ENCODE measurements at places on chromosomes 12 and 14. TPM values are rescaled to one million over a fixed set of nuclear protein-coding genes. Genes with fewer than 3 reads are reported as not detected.
A peak's percentile ranks its signal among the peaks of the same experiment; 100 is the strongest.

The PELI2 gene
- total RNA-seq, result 11.7 TPM

The SLCO1B1 gene
- not detected for total RNA-seq

The ZNF891 gene
- 5.8 TPM for total RNA-seq

The RPL6 gene
- 1,041 TPM for total RNA-seq

The LRTM2 gene
- total RNA-seq, result not detected

The RIMBP2 gene
- 0.11 TPM for total RNA-seq

The CSRNP2 gene
- 21.3 TPM for total RNA-seq

The EML5 gene
- 6.8 TPM for total RNA-seq

The PLXNC1 gene
- total RNA-seq, result 4.6 TPM

The LIN52 gene
- total RNA-seq, result 9.0 TPM

The KRT83 gene
- total RNA-seq, result 0.40 TPM

The SIX1 gene
- total RNA-seq, result 3.6 TPM

The KRT74 gene
- not detected for total RNA-seq

- H3K27ac ChIP-seq, result peak overlapping the region; percentile 97
- no peaks in the 10 kb centered on the region for H3K36me3 ChIP-seq
- no peaks in the 10 kb centered on the region for H3K27me3 ChIP-seq
- peak overlapping the region; percentile 85 for H3K4me3 ChIP-seq
- no peak for DNase-seq
These were observed 1.0 kb downstream of the FGFR1OP2 start for GRCh38 chr12:26939192-26939832.

GRCh38 chr12:112848972-112849371 is 57.4 kb downstream of the RPH3A start:
- DNase-seq, result no peak
- H3K27me3 ChIP-seq, result no peaks in the 10 kb centered on the region
- no peak overlapping the region for H3K4me3 ChIP-seq
- H3K4me1 ChIP-seq, result no peaks in the 10 kb centered on the region

- H3K27ac ChIP-seq, result no peak overlapping the region
- no peaks in the 10 kb centered on the region for H3K36me3 ChIP-seq
- H3K4me1 ChIP-seq, result no peaks in the 10 kb centered on the region
- no peak for DNase-seq
These were observed 843.2 kb downstream of the GALC start for GRCh38 chr14:87149583-87150354.

DNA sequence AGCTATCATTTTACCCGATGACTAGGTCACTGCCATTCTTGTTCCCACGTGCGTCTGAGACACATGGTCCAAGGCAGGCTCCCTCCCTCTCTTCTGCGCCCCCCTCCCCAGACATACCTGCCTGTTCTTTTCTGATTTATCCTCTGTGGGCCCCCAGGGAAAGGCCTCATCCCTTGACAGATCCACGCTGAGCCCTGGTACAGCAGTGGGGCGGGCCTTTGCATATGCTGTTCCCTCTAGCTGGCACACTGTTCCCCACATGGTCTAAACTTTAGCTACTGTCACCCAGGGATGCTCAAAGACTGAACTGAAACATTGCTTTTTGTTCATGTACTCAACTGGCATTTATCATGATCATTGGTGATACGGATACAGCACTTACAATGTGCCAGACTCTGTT is 122.5 kb downstream of the SCARB1 start:
- no peaks in the 10 kb centered on the region for H3K27me3 ChIP-seq
- no peak overlapping the region for H3K27ac ChIP-seq
- no peak overlapping the region for H3K4me3 ChIP-seq

- no peak overlapping the region for H3K27ac ChIP-seq
- DNase-seq, result no peak
- H3K36me3 ChIP-seq, result no peaks in the 10 kb centered on the region
- no peaks in the 10 kb centered on the region for H3K4me1 ChIP-seq
These were observed 131.8 kb downstream of the NPAS3 start for GRCh38 chr14:33070475-33070874.

DNA sequence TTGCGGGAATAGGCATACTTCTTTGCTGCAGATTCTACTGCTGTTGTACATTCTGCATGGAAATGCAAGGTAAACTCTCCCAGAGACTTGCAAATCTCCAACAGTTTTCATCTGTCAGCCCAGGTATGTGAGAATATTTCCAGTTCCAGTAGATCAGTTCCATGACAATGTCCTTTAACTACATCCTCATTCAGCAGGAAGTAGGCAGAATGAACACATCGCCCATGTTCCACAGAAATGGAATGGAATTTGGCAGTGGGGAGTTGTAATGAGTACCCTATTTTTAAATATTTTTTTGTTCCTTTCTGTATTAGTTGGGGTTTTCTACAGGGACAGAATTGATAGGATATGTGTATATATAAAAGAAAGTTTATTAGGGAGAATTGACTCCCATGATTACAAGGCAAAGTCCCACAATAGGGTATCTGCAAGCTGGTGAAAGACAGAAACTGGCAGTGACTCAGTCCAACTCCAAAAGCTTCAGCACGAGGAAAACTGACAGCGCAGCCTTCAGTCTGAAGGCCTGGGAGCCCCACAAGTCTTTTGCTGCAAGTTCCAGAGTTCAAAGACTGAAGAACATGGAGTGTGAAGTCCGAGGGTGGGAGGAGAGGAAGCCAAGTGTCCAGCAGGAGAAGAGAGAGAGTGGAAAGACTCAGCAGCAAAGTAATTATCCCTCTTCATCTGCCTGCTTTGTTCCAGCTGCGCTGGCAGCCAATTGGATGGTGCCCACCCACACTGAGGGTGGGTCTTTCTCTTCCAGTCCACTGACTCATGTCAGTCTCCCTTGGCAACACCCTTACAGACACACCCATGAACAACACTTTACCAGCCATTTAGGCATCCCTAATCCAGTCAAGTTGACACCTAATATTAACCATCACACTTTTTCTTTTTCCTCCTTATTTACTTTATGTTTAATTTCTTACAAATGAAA is 110.4 kb upstream of the SCAF11 start:
- H3K27ac ChIP-seq, result no peak overlapping the region
- H3K27me3 ChIP-seq, result no peaks in the 10 kb centered on the region
- no peaks in the 10 kb centered on the region for H3K4me1 ChIP-seq
- no peak overlapping the region for H3K4me3 ChIP-seq
- DNase-seq, result no peak

- no peaks in the 10 kb centered on the region for H3K4me1 ChIP-seq
- DNase-seq, result no peak
- no peaks in the 10 kb centered on the region for H3K36me3 ChIP-seq
- H3K4me3 ChIP-seq, result no peak overlapping the region
These were observed 41.6 kb downstream of the ITPK1 start for GRCh38 chr14:93073910-93074769.

- no peaks in the 10 kb centered on the region for H3K27me3 ChIP-seq
- peak; percentile 4 for DNase-seq
- H3K36me3 ChIP-seq, result no peaks in the 10 kb centered on the region
- no peaks in the 10 kb centered on the region for H3K4me1 ChIP-seq
- H3K4me3 ChIP-seq, result no peak overlapping the region
These were observed 474.8 kb downstream of the NRXN3 start for GRCh38 chr14:78644824-78645559.

DNA sequence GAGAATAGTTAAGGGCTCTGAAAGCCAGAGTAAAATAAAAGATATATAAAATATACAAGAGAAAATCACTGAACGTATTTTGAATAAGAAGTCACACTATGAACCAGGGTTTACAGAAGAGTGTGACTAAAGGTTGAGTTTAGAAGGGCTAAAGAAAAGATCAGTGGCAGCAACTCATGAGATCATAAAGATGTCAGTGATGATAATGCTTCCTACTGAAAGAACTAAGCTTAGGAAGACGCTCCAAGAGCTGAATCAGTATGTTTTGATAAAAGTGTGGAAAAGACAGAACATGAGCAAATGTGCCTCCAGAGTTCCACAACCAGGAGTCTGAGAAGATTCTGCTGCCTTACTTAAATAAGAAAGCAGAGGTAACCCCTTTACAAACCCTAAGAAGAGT is 74.6 kb downstream of the KITLG start:
- H3K27me3 ChIP-seq, result no peaks in the 10 kb centered on the region
- no peak overlapping the region for H3K4me3 ChIP-seq
- H3K27ac ChIP-seq, result no peak overlapping the region
- no peaks in the 10 kb centered on the region for H3K4me1 ChIP-seq

DNA sequence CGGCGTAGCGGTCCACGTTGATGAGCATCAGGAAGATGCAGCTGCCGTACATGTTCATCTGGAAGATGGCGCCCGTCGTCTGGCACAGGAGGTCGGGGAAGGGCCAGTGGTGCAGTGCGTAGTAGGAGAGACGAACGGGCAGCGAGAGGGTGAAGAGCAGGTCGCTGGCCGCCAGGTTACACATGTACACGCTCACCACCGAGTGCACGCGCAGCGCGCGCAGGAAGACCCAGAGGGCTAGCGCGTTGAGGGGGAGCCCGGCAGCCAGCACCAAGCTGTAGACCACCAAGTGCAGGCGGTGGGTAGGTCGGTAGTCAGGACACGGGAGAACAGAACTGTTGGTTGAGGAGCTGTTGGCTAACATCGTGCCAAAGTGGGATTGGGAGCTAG is 13.7 kb upstream of the CHD4 start:
- no peaks in the 10 kb centered on the region for H3K36me3 ChIP-seq
- peaks cover 5% of the 10 kb centered on the region for H3K4me1 ChIP-seq

GRCh38 chr14:60651796-60652673 is 2.8 kb upstream of the SIX1 start:
- H3K27ac ChIP-seq, result no peak overlapping the region
- peaks cover 53% of the 10 kb centered on the region for H3K4me1 ChIP-seq
- no peaks in the 10 kb centered on the region for H3K36me3 ChIP-seq

DNA sequence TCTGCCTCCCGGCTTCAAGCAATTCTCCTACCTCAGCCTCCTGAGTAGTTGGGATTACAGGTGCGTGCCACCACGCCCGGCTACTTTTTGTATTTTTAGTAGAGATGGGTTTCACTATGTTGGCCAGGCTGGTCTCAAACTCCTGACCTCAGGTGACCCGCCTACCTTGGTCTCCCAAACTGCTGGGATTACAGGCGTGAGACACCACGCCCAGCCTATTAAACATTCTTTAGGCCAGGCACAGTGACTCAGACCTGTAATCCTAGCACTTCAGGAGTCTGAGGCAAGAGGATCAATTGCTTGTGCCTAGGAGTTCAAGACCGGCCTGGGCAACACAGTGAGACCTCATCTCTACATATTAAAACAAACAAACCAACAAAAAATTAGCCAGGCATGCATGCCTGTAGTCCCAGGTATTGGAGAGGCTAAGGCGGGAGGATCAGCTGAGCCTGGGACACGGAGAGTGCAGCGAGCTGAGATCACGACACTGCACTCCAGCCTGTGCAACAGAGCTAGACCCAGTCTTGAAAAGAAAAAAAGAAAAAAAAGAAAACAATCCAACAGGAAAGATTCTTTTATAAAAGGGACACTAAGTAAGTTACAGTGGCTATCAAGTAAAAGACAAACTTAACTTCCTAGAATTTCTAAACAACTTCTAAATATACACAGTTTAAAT is 70.2 kb downstream of the HECTD1 start:
- peak; percentile 48 for DNase-seq
- peaks cover 17% of the 10 kb centered on the region for H3K4me1 ChIP-seq
- peaks cover 32% of the 10 kb centered on the region for H3K36me3 ChIP-seq
- H3K4me3 ChIP-seq, result no peak overlapping the region
- H3K27me3 ChIP-seq, result no peaks in the 10 kb centered on the region

- H3K27me3 ChIP-seq, result no peaks in the 10 kb centered on the region
- no peak for DNase-seq
- peak overlapping the region; percentile 42 for H3K27ac ChIP-seq
- no peak overlapping the region for H3K4me3 ChIP-seq
These were observed 69.4 kb downstream of the ARMH4 start for GRCh38 chr14:58082491-58083098.

DNA sequence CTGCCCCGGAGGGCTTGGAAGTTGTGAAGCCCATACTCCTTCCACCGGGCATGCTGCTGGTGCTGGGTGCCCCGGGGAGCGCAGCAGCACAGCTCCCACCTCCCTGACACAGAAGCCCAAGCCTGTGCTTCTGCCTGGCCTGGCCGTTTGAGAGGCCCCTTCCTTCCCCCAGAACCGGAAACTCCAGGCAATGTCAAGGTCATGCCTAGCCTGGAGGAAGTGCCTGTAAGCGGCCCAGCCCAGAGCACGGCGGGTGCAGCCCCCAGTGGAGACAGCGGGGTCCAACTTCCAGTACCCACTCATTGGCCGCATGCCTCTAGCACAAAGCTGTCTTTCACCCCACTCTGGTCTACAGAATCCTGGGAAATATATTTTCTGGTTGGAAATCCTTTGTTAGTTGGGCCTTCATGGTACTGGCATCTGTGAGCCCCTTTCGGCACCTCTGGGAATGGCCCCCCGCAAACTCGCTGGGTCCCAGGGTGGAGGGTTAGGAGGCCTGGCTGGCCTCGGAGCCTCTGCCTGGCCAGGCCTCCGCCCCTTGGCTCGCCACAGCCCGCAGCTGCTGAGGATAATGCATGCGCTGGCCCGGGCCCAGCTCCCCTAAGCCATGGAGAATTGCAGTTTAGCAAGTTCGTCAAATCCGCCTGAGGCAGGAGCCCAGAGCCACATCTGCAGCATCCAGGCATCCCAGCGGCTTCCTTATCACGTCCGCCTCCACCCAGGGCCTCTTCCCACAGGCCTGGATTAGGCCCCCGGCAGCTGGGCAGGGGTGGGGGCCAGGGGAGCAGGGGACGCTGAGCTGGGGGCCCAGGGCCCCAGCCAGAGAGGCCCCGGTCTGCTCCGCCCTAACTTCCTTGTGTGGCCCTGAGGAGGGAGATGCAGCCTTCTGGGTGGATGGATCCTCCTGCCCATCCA is 48.9 kb upstream of the DLK1 start:
- peaks cover 3% of the 10 kb centered on the region for H3K27me3 ChIP-seq
- no peaks in the 10 kb centered on the region for H3K36me3 ChIP-seq
- H3K4me1 ChIP-seq, result no peaks in the 10 kb centered on the region
- no peak overlapping the region for H3K27ac ChIP-seq

GRCh38 chr14:53881921-53882320 is 74.7 kb downstream of the BMP4 start:
- no peak overlapping the region for H3K4me3 ChIP-seq
- no peaks in the 10 kb centered on the region for H3K4me1 ChIP-seq
- DNase-seq, result no peak
- no peaks in the 10 kb centered on the region for H3K36me3 ChIP-seq
- H3K27me3 ChIP-seq, result no peaks in the 10 kb centered on the region
- no peak overlapping the region for H3K27ac ChIP-seq

- no peak overlapping the region for H3K27ac ChIP-seq
- H3K27me3 ChIP-seq, result no peaks in the 10 kb centered on the region
- H3K4me3 ChIP-seq, result no peak overlapping the region
These were observed 581.3 kb downstream of the TMEM121 start for GRCh38 chr14:106107703-106108102.

DNA sequence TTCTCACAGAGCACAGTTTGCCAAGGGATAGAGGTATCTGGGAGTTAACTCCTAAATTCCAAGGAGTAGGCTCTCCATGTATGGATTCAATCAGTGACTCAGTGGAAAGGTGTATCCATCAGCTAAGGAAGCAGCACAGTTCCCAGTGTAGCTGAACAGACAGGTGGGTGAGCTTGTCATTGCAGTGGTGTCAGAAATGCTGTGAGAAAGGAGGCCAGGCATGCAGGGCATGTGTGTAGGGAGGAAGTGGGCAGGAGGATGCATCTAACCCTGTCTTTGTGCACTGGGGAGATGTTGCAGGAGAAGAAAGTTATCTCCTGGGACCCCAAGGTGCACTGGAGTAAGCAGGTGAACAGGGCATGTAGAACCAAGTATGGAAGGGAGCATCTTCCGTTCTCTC is 539.0 kb downstream of the VRK1 start:
- no peak for DNase-seq
- H3K27ac ChIP-seq, result no peak overlapping the region
- H3K36me3 ChIP-seq, result no peaks in the 10 kb centered on the region
- no peaks in the 10 kb centered on the region for H3K4me1 ChIP-seq
- H3K4me3 ChIP-seq, result no peak overlapping the region
- no peaks in the 10 kb centered on the region for H3K27me3 ChIP-seq
